Ammon's horn (tissue), 1 donor: ENCODE measurements at places on chromosomes 1 and 21.

GRCh38 chr21:28541371-28542112 is 451.1 kb downstream of the LTN1 start:
- no peak for DNase-seq

GRCh38 chr1:212077028-212077427 is 41.5 kb downstream of the DTL start:
- no peak for DNase-seq

DNA sequence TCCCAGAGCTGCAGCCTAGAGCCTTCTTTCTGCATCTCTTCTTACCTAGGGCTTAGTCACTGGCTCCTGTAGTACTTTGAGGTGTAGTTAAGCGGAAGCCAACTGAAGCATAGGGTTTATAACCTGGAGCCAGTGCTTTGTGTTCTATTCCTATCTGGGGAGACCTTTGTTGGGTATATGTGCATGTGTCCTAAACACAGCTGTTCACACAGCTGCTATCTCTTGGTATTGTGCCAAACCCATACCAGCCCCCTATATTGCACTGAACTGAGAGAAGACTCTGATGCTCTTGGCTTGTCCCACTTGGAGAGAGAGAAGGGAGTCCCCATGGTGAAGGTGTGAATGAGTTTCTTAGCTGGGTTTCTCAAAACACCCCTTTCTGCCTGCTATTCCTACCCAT is 17.2 kb upstream of the NFASC start:
- no peak for DNase-seq

GRCh38 chr1:20183616-20184271 is 2.2 kb upstream of the UBXN10 start:
- no peak for DNase-seq

DNA sequence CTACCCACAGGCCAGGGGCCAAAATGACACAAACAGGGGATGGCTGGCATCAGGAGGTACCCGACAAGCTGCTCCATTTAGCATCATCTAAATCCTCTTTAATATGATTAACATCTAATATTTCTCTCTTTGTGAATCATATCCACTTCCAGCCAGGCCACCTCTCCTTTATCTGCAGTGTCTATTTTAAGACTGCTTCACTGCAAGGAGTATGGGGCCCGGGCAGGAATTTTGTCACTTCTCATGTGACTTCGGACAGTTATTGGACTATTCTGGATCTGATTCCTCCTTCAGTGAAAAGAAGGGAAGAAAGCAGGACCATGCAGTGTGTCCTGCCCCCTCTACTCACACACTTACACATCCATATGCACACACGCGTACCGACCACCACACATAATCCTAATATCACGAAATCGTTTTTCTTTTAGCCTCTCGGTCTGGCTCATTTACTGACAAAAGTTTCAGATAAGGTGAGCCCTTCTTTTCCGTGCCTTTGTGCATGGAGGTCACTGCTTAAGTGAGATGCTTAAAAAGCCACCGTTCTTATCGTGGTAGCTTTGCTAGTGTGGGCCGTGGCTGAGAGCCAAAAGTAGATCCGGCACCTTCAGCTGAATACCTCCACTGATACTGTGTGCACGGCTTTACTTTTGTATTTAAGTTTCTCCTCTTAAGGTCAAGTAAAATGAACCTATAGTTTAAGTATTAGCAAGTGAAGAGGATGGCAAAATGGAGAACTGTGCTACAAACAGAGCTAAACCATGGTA is 26.0 kb downstream of the PROX1 start:
- no peak for DNase-seq

DNA sequence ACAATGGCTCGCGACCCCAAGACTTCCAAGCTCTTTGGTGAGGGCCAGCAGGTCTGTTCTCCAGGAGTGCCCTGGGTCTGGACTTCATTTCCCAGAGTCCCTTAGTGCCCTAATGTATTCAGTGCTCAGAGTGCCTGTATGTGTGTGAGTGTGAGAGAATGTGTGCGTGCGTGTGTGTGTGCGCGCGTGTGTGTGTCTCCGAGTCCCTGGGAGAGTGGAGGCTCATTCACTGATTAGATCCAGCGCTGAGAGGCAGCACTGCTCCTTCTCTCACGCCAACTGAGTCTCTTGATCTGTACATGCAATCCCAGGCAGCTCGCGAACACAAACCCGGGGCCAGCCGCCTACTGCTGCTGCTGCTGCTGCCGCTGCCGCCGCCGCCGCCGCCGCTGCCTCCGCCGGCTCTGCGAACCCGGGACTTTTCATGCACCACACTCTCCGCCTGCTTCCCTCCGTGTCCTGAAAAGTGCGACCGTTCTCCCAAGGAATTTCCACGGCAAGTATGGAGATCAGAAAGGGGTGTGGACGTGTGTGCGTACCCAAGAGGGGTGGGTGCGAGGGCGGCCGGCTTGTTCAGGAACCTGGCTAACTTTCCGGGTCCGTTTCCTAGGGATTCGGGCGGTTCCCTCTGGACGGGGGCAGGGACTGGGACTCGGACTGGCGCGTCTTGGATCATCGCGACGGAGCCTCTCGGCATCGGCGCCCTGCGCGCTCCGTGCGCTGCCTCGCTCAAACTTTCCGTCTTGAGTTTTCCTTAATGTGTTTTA is at the start of gene RNF220:
Gene RNF220 (plus strand): TSS at position 225 of the 767 bp plus-strand sequence.
- DNase-seq = peak; percentile 98
